ENCODE measurements at places on chromosomes 5 and 9.
A peak's percentile ranks its signal among the peaks of the same experiment; 100 is the strongest.

DNA sequence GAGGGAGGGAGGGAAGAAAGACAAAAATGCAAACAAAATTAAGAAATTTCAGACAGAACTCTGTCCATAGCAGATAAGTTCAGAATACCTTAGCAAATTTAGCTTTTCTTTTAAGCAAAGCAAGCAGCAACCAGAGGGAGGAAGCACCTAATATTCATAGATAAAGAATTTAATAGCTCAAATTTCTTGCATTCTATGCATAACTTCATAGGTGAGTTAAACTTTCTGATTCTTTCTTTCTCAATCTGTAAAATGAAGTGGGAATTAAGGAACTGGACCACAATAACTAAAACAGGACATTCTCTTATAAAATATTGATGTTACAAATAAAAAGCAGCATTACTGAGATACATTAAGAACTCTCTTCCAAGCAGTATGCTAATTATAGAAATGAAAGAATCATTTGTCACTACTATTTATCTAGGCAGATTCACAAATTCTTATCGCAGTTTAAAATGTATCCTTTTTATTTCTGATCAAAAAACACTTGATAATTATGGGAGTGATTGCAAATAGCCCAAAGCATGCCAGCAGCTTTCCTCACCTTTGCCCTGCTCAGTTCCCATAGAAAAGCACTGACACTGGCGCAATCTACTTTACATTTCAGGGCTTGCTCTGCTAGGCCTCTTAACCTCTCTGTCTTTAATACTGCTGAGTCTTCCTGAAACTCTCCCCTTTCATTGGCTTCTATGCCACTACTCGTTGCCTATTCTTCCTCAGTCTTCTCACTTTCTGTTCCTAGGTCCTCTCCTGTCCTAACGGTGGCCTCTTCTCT lies 341.8 kb downstream of the PIK3R1 start:
- no peak for DNase-seq

DNA sequence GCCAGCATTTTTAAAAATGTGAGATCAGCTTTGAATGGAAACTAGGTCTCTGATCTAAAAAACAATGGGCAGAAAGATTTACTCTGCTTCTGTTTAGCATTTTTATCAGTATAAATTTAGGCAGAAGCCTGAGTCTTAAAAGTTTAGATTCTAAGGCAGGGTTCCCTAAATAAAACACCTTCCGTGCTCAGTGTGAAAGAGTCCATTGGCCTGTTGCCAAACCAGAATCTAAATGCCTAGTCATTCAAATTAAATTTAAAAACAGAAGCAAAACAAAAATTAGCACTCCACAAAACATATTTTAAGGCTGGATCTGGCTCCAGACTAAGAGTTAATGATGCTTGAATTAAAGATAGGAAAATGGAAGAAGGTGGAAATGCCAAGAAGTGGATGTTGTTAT lies 4.5 kb downstream of the TYRP1 start:
- DNase-seq, result no peak

DNA sequence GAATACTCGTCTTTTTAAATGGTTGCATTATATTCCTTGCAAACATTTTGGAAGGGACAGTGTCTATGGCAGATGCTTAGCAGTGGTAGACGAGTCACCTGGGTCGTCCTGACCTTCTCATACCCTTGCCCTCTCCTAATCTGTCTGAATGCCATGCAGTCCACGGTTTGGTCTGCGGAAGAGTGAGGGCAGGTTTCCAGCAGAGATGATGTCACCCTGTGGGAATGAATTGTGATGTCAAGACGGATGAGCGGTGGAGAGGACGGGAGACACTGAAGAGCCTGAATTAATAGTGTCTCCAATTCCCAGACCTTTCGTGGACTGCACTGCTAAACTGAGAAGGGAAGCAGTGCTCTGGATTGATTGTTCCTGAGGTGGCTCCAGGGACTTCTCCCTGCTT lies 329.0 kb upstream of the PANK3 start:
- no peak for DNase-seq

GRCh38 chr9:128233817-128234406 lies 30.7 kb downstream of the DNM1 start:
- DNase-seq, result no peak

DNA sequence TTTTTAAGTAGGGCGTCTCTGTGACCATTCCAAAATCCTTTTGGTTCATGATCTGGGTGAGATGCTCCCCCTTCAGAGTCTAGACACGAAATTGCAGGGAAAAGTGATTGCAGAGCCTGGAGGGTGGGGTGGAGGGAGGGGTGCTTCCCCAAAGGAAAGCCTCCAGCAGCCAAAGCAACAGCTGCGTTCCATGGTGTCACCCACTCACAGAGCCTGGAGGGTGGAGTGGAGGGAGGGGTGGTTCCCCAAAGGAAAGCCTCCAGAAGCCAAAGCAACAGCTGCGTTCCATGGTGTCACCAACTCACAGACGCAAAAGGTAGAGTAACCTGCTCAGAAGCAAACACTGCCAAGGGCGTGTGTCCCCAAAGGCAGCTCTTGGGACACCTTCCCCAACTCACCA lies 22.6 kb downstream of the SLC6A18 start:
- DNase-seq, result no peak

- DNase-seq, result no peak
These were observed 9.3 kb downstream of the BAAT start for GRCh38 chr9:101375546-101375945.

DNA sequence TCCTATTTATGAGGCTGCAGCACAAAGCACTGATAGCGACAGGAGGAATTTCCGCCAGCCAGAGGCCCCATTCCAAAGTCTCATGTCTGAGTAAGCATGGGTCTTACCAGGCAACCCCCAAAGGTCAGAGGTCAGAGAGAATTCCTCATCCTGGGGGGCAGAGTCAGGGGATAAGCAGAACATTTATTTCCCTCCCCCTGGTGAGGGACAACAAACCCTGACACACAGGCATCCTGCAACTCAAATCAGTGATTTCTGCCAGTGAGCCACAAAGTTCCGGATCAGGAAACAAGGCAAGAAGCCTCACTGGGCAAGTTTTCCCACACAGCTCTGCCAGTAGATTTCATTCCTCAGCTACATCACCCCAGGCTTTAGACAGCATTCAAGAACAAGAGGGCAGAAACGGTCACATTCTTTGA lies 37.0 kb downstream of the ADAMTS12 start:
- no peak for DNase-seq

- DNase-seq, result no peak
These were observed 296.1 kb downstream of the YTHDC2 start for GRCh38 chr5:113809626-113810025.

DNA sequence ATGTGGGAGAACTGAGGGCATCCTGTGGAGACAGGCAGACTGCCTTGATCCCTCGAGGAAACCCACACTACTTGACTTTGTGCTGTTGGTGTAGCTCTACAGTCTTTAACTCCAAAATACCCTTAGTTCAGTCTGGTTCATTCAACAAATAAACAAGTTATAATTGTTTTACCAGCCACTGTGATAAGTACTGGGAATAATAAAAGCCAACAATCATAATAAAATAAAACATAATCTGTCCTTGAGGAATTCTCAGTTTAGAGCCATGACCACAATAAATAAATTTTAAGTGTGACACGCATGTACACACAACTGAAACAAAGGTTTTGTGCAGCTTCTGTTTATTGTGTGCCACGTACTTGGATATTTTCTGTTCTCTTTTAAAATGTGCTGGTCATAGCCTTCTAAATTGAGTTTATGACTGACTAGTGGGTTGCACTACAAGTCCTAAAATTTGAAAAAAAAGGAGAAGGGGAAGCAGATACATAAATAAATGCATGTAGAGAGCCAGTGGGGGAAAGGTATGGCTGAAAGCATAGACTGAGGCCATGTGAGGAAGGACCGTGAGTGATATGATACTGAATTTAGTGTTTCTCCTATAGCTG lies 6.2 kb upstream of the SCAMP1 start:
- no peak for DNase-seq

GRCh38 chr5:64632251-64632650 lies 58.1 kb upstream of the SHISAL2B start:
- DNase-seq, result peak; percentile 22

DNA sequence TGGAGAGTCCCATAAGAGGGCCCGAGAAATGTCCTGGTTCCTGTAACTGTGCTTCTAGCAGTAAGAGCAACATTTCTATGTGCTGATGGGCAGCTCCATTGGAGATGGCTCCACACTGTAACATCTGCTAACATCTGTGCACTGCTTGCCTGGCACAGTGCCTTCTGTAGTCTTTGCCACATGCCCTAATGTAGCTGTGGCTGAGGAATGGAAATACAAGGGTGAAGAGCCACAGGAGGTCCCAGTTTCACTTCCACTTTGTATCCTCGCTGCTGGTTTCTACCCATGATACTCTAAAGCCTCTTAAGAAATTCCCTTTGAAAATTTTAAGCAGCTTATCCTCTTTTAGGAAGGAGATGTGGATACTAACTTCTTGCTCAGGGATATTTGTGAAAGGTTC lies 97.4 kb downstream of the HOMER1 start:
- DNase-seq, result peak; percentile 17

DNA sequence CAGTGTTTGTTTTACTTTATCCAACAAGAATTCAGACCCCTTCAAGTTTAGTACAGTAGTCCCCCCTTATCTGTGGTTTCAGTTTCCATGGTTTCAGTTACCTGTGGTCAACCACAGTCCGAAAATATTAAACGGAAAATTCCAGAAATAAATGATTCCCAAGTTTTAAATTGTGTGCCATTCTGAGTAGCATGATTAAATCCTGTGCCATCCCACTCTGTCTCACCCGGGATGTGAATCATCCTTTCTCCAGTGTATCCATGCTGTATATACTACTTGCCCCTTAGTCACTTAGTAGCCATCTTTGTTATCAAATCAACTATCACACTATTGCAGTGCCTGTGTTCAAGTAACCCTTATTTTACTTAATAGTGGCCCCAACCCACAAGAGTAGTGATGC lies 153.8 kb upstream of the RASA1 start:
- no peak for DNase-seq

- peak; percentile 10 for DNase-seq
These were observed 53.5 kb upstream of the MCCC2 start for GRCh38 chr5:71533615-71534014.

DNA sequence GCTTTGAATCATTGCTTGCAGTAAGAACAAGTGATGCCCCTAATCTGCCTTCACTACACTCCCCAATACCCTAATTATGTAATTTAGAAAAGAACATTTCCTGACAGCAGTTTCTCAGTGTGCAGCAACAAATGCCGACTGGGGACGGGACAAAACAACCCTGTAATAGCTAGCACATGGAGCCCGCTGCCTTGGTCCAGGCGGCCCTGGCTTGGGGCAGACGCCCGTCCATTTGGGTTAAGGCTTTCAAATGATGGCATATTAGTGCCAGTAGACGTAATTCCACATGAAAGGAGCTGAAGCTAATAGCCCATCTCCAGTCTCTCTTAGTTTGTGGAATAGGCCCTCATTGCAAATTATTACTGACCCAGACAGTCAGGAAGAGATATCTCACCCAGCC lies 150.6 kb upstream of the PITX1 start:
- no peak for DNase-seq

Measured in HFF-Myc (cell line).